ENCODE measurements at places on chromosomes 5 and 9.

- no peak for DNase-seq
Observed at GRCh38 chr5:41457094-41457493, 53.3 kb downstream of the PLCXD3 start.

DNA sequence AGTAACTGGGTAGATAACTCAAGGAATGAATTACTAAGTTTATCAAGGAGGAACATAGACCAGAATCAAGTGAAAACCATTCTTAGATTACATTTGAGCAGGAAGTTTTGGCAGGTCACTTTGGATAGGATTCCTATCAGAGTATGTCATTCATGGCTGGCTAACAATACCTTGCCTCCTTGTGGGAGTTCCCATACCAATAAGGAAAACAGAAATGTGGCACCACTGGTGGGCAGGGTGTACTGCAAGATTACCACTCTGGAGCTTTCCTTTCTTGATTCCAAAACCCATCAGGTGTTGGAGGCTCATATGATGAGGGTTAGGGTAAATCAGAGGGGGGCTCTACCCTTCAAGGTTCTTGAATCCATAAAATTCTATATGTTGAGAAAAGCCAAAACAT, 18.6 kb upstream of the SPATA31D1 start:
- DNase-seq = no peak

- DNase-seq = no peak
Observed at GRCh38 chr5:61029456-61030162, 84.6 kb downstream of the NDUFAF2 start.

DNA sequence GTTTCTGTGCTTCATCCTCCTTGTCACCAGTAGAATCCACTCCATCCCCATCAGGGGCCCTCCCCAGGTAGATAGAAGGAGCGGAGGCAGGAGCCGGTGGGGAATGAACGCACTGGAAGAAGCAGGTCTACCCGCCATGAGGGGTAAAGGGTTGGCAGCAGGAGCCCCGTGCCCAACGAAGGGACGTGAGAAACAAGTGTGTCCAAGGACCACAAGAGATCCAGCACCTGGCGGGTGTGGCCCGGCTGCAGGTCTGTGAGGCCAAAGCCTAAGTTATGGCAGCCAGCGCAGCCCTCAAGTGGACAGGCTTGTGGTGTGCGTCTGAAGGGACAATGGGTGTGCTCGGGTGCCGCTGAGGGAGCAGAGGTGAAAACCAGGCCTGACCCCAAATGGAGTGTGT, 94.3 kb downstream of the IRX2 start:
- no peak for DNase-seq

GRCh38 chr9:84709056-84709455, 39.5 kb downstream of the NTRK2 start:
- DNase-seq = no peak

DNA sequence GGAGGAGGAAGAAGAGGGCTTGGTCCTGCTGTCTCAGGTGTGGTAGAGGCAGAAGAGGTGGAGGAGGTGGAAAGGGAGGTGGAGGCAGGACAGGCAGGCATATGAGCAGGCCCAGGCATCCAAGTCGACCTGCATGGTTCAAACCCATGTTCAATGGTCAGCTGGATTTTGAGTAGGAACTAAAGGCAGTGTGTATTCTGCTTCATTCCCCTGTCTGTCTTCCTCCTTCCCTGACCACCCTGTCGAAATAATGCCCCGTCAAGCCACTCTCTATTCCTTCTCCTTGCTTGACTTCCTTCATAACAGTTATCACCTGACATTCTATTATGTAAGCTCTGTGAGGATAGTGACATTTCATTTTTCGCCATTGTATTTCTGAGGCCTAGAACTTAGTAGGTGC, 34.8 kb downstream of the ATP6V0E1 start:
- DNase-seq = no peak

DNA sequence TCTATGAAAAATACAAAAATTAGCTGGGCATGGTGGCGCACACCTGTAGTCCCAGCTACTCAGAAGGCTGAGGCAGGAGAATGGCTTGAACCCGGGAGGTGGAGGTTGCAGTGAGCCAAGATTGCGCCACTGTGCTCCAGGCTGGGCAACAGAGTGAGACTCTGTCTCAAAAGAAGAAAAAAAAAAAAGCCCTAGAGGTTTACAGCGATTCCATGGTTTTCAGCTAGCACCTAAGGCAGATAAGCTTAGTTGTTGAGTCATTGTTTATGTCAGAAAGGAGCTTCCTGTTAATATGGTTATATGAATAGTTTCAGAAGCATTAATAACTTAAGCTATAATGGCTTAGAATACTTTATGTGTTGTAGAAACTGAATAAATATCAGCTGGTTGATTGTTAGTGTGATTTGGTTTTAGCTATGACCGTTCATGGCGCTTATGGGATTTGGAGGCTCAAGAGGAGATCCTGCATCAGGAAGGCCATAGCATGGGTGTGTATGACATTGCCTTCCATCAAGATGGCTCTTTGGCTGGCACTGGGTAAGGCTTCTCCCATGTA, 13.0 kb downstream of the RNF183 start:
- DNase-seq = no peak

- DNase-seq = no peak
Observed at GRCh38 chr5:133643365-133643764, 31.0 kb upstream of the FSTL4 start.

DNA sequence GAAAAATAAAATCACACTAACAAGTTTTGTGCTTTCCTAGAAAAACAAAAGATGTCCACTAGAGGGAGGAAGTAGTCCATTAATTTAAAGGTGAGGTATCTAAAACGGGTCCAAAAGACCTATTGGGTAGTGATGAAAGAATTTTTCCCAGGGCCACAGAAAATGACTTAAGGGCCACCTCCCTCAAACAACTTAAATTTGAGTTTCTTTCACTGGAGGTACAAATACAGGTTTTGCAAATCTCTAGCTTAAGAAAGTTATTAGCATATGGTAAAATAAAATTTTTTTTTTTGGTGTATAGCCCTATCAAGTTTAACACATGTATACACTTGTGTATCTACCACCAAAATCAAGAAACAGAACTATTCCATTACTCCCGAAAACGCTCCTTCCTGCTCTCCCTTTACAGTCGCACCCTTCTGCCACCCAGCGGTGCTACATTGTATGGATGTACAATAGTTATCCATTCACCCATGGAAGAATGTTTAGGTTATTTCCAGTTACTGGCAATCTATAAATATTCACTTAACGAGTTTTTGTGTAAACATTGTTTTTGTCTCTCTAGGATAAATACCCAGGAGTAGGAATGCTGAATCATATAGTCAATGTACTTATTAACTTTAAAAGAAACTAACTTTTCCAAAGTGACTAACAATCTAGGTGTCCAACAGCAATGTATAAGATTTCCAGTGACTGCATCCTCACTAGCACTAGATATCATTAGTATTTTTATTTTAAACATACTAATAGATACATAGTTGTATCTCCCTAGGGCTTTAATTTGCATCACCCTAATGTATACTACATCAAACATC, 21.9 kb downstream of the DEPDC1B start:
- no peak for DNase-seq

- no peak for DNase-seq
Observed at GRCh38 chr9:8366161-8366926, 566.8 kb upstream of the DMAC1 start.

- DNase-seq = no peak
Observed at GRCh38 chr9:132002643-132003318, 76.9 kb downstream of the MED27 start.

- no peak for DNase-seq
Observed at GRCh38 chr5:151671950-151672349, 14.8 kb downstream of the SPARC start.

- no peak for DNase-seq
Observed at GRCh38 chr5:40587376-40587775, 92.3 kb upstream of the PTGER4 start.

DNA sequence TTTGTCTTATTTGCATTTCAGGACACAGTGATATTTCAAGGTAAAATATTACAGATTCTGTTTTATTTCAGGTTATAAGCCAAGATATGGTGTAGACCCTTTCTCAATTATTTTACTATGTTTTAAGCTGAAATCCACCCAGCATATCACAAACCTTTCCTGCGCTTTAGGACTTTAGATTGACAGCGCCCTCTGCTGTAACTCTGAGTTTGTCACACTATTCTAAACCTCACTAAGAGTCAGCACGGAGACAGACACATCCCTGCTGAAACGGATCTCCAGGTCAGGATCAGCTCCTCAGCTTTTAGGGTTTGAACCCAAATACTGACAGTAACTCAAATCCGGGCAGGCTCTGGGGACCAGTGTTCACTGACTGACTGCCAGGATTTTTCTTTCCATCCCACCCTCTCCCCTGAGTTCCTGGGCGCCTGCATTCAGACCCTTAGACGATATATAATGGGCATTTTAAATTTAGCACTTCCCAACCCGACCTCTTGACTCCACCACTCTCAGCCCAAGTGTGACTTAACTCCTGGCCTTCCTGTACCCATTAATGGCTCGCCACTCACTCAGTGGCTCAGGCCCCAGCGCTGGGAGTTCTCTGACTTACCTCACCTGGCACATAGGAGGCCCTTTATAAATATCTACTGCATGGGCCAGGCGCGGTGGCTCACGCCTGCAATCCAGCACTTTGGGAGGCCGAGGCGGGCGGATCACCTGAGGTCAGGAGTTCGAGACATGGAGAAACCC, 33.5 kb downstream of the TLX3 start:
- DNase-seq = peak; percentile 23

DNA sequence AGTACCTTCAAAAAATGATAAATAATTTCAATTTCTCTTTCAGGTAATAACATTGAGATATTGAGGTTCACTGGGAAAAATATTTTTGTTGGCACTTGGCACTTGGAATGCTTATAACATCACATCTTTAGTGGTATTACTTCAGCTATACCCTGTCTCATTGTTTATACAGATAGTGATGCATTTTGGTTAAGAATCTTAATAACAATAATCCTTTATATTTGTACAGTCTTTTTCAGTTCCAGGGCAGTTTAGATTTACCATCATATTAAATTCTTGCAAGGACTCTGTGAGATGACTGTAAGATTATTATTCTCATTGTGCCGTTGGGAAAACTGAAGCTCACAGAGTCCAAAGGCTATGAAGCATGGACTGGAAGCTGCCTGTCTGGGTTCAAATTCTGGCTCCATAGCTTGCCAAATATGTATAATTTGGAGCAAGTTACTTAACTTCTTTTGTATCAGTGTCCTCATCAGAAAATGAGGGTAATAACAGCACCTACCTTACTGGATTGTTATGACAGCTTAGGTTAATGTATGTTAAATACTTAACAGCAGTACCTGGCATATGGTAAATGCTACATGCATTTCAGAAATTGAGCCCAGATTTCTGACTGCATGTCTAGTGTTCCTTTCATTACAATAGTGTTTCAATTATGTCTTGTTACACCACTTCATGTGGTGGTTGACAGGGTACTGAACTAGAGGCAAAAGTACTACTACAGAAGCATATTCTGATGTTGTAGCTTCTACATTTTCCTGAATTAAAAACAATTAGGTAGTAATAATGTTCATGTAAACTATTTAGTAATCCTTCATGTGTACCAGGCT, 272.2 kb downstream of the PLK2 start:
- no peak for DNase-seq

DNA sequence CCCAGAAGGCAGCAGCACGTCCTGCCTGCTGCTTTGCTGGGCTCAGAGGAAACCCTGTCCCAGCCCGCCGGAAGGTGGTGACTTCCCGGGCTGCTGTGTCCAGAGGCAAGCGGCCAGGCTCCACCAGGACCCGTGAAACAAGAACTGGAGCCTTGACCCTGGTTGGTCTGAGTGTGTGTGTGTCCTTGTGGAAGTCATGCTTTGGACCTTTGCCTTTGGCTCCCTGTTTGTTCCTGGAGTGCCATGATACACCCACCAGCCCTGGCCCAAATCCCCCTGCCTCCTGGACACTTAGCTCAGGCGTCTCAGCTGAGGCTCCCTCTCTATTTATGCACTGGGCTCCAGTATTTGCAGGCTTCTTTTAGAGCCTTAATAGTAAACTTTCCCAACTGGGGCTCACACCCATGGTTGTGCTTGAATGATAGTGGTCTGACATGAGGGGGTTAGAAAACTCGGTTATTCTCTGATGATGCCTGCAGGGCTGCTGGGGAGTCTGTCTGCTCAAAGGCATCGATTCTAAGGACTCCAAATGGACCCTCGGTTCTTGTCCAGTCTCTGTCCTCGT, 72.2 kb downstream of the C9orf50 start:
- no peak for DNase-seq

- DNase-seq = no peak
Observed at GRCh38 chr5:53275666-53276065, 166.1 kb upstream of the MOCS2 start.

DNA sequence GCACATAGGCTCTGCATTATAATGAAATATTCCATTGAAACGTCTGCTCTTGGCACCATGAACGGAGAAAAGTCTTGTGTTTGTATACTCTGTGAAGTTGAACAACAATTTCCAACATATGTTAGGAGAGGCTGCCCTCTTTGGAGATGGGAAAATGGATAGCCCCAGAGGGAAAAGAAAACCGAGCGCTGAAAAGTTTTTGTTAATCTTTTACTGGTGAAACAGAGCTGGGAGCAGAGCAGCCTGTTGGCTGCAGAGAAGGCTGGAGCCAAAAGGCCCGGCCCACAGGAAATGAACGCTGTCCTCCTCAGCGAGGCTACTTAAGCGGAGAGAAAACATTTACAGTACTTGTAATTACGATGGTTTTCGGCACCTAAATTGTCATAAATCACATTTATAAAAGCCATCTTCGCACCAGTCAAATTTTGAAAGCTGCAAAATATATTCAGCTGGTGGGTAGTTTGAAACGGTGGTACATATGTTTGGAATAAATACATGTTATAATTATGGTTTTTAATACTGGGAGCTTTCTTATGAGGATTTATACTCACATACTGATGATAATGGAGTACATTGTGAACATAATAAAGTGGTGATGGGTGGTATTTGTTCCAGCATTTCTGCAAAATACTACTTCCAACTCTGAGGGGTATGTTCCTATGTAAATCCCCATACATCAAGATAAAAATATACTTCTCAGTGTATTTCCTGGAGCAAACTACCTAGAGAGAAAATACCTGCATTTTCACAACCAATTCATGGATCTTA, 129.6 kb upstream of the CNTLN start:
- no peak for DNase-seq

DNA sequence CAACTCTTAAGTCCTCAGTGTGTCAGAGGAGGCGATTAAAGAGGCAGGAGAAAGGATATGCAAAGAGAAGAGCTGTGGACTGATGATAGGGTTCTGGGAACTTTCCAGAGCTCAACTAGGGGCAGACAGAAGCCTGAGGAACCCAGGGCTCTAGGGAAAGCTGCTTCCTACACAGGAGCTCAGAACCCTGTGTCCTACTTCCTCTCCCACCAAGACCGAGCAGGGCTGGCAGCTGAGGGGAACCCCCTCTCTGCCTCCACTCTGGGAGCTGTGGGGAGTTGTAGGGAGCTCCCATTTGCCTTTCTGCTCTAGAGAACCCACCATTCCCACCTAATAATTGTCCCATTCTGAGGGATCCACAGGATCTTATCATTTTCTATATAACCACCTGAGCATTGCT, 674.3 kb downstream of the ACTL7B start:
- no peak for DNase-seq

DNA sequence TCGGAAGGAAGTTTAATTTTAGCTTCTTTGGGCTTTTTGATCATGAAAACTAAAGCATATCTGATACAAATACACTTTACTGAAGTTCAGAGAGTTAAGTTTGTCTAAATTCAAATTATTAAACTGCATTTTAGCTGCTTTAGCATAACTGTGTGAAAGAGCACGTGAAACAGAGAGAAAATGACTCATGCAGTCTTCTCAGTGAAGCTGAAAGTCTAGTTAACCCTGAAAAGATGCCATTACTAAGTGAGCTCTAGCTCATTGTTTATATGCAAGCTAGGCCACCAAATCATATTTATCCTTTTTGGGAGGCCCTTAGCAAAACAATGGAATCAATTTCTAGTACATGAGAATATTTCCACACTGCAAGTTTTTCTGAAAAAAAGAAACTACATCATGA, 27.6 kb downstream of the TPD52L3 start:
- DNase-seq = no peak

- DNase-seq = no peak
Observed at GRCh38 chr5:150142185-150142958, 13.3 kb downstream of the PDGFRB start.

Data from stimulated activated naive CD8-positive, alpha-beta T cell treated with anti-CD3 and anti-CD28 coated beads, Interleukin-15, amount 100 ng/mL, for 72 hours (primary cell).